ENCODE measurements at places on chromosomes 4 and X.

- DNase-seq, result no peak
Measured at GRCh38 chr4:57580710-57581599, 470.8 kb upstream of the IGFBP7 start.

DNA sequence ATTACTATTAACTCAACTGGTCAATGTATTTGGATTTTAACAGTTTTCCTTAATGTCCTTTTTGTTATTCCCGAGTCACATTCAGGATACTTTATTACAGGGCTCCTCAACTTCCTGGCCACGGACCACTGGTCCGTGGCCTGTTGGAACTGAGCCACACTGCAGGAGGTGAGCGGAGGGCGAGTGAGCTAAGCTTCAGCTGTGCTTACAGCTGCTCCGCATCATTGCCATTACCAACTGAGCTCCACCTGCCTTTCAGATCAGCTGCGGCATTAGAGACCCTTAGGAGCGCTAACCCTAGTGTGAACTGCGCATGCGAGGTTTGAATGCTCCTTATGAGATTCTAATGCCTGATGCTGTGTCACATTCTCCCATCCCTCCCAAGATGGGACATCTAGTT, 591.7 kb downstream of the CCSER1 start:
- DNase-seq, result peak; percentile 65

- DNase-seq, result no peak
Measured at GRCh38 chr4:107058828-107059227, 22.7 kb upstream of the DKK2 start.

DNA sequence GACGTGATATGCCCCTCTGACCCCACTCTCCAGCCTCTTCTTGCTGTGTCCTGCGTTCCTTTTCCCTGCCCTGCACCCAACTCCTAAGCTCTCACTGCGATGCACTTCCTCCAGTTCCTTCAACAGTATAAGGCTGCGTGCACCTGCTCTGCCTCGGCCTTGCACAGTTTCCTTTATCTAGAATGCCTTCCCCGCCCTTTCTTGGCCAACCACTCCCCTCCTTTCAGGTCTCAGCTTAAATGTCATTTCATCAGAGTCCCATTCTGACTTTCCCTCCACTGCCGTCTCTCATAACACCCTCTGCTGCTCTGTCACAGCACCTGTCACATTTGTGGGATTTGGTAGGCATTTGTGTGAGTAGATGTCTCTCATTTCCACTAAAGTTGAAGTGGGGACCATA, 58.4 kb upstream of the NEIL3 start:
- DNase-seq, result no peak

- no peak for DNase-seq
Measured at GRCh38 chr4:56690393-56690792, 9.3 kb upstream of the HOPX start.

- DNase-seq, result no peak
Measured at GRCh38 chr4:25943312-25943711, 29.3 kb downstream of the SMIM20 start.

- no peak for DNase-seq
Measured at GRCh38 chr4:75948822-75949444, 8.1 kb upstream of the NAAA start.

- no peak for DNase-seq
Measured at GRCh38 chr4:60682901-60683300, 517.2 kb upstream of the ADGRL3 start.

DNA sequence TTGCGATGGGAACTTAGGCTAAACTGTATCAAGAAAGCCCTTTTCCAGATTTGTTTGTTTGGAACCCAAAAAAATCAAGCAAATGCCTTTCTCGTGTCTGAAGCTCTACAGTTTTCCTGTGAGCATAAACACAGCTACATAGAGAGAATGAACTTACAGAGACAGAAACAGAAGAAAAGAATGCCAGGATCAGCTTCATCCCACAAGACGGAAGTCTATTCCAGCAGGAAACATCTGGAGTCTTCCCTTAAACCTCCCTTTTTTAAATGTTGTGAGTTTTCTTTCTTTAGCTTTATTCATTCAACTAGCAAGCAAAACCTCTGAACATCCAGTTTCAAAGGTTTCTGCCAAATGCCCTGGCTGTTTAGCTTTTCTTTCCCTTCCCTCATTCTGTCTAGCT, 32.6 kb upstream of the ZFP42 start:
- DNase-seq, result no peak

- no peak for DNase-seq
Measured at GRCh38 chr4:1938027-1938426, 66.8 kb downstream of the NSD2 start.

- DNase-seq, result peak; percentile 9
Measured at GRCh38 chr4:101527188-101527587, 179.9 kb upstream of the PPP3CA start.

DNA sequence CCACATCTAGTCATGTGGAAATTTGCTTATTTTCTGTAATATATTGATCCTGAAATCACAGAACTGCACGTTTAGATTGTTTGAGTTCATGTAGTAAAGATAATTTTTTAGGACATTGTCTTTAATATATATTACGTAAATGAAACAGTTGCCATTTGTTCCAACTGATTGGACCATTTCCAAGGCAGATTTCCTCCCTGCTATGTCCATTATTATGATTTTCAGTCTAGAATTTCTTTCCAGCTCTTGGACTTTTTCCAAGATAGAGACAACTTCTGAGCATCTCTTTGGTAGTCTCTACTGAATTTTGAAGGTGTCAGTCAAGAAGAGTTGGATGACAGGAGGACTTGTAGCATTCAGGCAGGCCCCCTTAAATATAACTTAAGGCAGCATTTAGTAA, 94.6 kb downstream of the STIM2 start:
- no peak for DNase-seq

GRCh38 chr4:52910115-52910514, 48.0 kb downstream of the RASL11B start:
- DNase-seq, result no peak

- DNase-seq, result no peak
Measured at GRCh38 chrX:111270339-111270738, at the start of gene CAPN6. Gene CAPN6 (minus strand): TSS chrX:111270483. CDS start chrX:111263936, 6,547 bp downstream.

DNA sequence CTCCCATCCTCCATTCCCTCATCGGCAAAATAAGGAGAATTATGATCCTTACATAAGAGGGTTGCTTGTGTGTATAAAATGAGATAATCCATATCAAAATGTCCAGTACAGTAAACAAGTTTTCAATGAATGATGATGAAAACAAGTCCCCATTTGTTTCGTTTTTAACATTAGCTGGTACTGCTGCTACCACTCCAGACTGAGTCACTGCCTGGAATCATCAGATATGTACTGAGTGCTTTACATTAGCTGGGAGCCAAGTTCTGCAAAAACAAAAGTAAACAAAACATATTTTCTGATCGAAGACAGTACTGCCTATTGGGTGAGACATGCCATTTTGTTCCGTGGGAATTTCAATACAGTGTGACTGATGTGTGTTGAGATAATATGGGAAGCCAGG, 123.2 kb upstream of the IGFBP7 start:
- DNase-seq, result no peak

- DNase-seq, result no peak
Measured at GRCh38 chrX:78945186-78945912, at the start of gene P2RY10. Gene P2RY10 (plus strand): TSS chrX:78945391. CDS start chrX:78960521, 15,130 bp downstream.

DNA sequence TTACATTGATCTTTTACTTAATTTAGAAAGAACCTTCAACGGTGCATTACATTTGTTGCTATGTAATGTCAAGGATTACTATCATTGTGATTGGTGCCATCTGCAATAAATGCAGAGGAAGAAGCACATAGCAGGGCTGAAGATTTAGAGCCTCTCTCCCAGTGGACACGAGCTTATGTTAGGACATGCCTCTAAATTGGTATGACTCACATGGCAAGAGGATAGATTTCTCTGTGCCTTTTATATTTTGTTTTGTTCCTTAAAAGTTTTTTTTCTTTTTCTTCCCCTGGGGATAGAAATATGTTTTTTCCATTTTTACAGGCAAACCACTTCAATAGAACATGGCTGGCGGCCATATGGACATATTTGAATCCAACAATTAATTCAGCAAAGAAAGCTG, 205.0 kb upstream of the HAND2 start:
- no peak for DNase-seq

- peak; percentile 3 for DNase-seq
Measured at GRCh38 chr4:182093431-182093831, 149.8 kb upstream of the TENM3 start.

DNA sequence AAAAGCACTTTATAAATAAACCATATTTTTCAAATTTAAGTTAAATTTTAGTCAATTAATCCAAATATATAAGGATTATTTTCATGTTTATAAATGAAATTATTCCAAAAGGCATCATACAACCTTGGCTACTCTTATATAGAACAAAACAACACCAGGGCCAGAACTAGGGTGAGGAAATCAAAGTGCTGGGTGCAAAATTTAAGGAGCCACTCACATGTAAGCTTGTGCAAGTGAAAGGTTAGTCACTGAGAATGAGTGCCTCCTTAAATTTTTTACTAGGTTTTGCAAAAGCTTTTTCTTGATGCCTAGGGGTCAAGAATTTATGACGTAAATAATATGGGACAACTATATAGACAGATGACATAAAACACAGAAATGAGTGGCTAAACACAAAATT, 83.4 kb upstream of the COX18 start:
- no peak for DNase-seq
